Activated CD4-positive, alpha-beta memory T cell treated with anti-CD3 and anti-CD28 coated beads, Interleukin-2, amount 10 ng/mL, durations not matched to agents 7 days and 5 days (primary cell): ENCODE measurements at places on chromosomes 7 and 10. TPM values are rescaled to one million over a fixed set of nuclear protein-coding genes. Genes with fewer than 3 reads are reported as not detected.

DNA sequence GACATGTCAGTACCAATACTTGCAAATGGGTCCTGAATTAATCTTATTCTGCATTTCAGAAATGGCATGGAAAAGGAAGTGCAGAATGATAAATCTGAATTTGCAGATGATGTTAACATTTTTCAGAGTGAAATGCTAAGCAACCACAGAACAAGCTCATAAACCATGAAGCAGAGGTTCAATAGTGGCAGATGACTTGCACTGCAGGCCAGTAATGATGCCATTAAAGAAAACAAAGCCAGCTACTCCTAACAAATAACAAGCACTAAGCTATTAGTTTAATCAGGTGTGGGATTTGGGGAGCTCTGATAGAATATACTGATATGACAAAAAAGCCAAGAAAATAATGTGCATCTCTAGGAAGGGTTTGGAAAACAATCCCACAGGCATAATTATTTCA is 85.4 kb downstream of the FAM13C start:
- H3K36me3 ChIP-seq = no peaks in the 10 kb centered on the region
- H3K27me3 ChIP-seq = no peaks in the 10 kb centered on the region
- DNase-seq = no peak
- no peak overlapping the region for H3K27ac ChIP-seq

- no peak overlapping the region for H3K27ac ChIP-seq
- no peaks in the 10 kb centered on the region for H3K4me1 ChIP-seq
- peaks cover 11% of the 10 kb centered on the region for H3K36me3 ChIP-seq
- H3K27me3 ChIP-seq = peaks cover 12% of the 10 kb centered on the region
Measured at GRCh38 chr7:35792873-35793489, 7.9 kb upstream of the SEPTIN7 start.

DNA sequence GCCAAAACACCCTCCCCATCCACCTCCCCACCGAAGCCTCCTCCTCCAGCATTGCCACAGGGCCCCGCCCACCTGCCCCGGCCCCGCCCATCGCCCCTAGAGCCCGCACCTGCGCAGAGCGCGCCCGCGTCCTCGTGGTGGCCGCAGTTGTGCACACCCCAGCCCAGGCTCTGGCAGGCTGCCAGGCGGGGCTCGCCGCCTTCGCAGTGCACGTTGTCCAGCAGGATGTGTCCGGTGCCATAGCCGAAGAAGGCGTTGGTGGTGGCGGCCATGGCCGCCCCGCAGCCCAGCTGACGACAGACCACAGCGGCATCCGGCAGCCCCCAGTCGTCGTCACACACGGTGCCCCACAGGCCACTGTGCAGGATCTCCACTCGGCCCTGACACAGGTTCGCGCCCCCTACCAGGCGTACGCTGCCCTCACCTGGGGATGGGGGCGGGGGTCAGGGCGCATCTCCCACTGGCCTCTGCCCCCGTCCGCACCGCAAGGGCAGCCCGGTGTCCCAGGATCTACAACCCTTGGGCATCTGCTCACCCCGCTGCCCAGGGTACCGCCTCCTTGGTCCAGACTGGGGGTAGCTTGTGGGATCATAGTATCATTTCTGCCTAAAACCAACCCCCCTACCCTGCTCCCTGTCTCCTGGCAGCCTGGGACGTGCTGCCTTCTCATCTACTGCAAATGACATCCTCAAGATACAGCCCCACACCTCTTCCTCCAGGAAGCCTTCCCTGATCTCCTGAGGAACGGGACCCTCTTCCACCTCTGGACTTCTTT is 11.9 kb downstream of the SSC4D start:
- no peaks in the 10 kb centered on the region for H3K27me3 ChIP-seq
- no peaks in the 10 kb centered on the region for H3K36me3 ChIP-seq
- peak; percentile 84 for DNase-seq
- H3K4me1 ChIP-seq = peaks cover 23% of the 10 kb centered on the region
- H3K27ac ChIP-seq = peak overlapping the region; percentile 26

DNA sequence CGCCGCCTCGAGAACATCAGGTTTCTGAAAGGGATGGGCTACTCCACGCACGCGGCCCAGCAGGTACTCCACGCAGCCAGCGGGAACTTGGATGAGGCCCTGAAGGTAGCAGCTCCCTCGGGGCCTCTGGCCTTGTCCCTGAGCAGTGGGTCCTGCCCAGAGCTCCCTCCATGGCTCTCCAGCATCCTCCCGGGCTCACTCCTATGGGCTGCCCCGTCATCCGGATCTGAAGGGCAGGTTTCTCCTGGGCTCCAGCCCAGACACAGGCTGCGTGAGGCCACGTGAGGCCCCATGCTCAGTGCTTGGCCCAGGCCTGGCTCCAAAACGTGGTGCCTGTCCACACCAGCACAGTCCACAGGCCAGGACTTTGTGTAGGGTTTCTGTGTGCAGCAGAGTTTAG is 32.5 kb downstream of the NUB1 start:
- H3K27ac ChIP-seq = no peak overlapping the region
- no peak for DNase-seq
- no peak overlapping the region for H3K4me3 ChIP-seq
- H3K27me3 ChIP-seq = no peaks in the 10 kb centered on the region

Gene CACNB2
- total RNA-seq = not detected

Gene KCNIP2
- 2.6 TPM for total RNA-seq

Gene ASB4
- not detected for total RNA-seq

Gene CYP2E1
- total RNA-seq = 0.43 TPM
